Prostate gland (tissue), 2 donors: ENCODE measurements at places on chromosomes 1 and 21. TPM values are rescaled to one million over a fixed set of nuclear protein-coding genes. Genes with fewer than 3 reads are reported as not detected.
A peak's percentile ranks its signal among the peaks of the same experiment; 100 is the strongest.

DNA sequence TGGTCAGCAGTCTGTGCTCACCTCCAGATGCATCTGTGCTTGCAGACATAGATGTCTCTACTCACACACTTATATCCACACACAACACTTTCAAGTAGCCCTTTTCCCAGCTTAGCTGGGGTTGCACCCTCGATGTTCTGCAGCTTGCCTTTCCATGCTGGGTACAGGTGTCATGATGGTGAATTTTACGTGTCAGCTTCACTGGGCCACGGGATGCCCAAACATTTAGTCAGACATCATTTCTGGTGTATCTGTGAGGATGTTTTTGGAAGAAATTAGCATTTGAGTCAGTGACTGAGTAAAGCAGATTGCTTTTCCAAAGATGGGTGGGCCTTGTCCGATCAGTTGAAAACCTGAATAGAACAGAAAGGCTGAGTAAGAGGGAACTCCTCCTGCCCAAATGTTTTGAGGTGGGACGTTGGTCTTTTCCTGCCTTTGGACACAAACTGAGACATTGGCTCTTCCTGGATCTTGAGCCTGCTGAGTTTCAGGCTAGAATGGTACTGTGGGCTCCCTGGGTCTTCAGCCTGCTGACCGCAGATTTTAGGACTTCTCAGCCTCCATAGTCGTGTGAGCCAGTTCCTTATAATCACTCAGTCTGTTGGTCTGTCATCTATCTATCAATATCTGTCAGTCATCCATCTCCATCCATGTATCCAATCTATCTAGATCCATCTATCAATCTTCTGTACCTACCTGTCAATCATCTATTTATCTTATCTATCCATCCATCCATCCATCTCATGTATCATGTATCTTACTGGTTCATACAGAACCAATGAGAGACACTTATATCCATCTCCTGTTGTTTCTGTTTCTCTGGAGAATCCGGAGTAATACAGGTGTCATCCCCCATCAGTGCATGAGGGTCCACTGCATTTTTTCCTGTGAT is 12.7 kb upstream of the OBSCN start:
- no peak for DNase-seq
- no peaks in the 10 kb centered on the region for H3K4me1 ChIP-seq
- no peaks in the 10 kb centered on the region for H3K27me3 ChIP-seq
- no peak overlapping the region for H3K4me3 ChIP-seq
- no peak overlapping the region for H3K27ac ChIP-seq

DNA sequence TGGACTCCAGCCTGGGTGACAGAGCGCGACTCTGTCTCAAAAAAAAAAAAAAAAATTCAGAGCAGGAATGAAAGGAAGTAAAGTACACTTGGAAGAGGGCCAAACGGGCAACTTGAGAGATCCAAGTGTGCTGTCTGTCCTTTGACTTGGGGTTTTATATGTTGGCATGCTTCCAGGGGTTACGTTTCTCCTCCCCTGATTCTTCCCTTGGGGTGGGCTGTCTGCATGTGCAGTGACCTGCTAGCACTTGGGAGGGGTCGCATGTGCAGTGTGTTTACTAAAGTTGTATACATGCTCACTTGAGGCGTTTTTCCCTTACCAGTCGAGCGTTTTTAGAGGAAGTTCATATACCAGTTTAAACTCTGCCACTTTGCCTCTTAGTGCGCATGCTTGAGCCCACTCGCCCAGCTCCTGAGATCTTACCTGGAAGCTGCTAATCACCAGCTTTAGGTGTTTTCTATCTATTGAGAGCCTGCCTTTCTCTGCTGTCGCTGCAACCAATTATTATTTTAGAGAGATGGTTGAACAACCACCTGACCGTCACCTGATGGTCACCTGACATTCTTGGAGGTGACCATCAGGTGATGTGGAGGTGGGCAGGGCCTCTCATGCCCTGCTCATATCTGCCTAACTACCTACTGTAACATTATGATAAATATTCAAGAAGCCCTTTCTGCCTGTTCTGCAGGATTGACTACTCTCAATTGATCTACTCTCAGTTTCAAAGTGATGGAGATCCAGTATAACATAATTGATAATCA is 140.1 kb downstream of the MACF1 start:
- no peaks in the 10 kb centered on the region for H3K27me3 ChIP-seq
- no peak overlapping the region for H3K27ac ChIP-seq
- peak; percentile 46 for DNase-seq
- peaks cover 2% of the 10 kb centered on the region for H3K4me1 ChIP-seq
- H3K4me3 ChIP-seq: no peak overlapping the region

DNA sequence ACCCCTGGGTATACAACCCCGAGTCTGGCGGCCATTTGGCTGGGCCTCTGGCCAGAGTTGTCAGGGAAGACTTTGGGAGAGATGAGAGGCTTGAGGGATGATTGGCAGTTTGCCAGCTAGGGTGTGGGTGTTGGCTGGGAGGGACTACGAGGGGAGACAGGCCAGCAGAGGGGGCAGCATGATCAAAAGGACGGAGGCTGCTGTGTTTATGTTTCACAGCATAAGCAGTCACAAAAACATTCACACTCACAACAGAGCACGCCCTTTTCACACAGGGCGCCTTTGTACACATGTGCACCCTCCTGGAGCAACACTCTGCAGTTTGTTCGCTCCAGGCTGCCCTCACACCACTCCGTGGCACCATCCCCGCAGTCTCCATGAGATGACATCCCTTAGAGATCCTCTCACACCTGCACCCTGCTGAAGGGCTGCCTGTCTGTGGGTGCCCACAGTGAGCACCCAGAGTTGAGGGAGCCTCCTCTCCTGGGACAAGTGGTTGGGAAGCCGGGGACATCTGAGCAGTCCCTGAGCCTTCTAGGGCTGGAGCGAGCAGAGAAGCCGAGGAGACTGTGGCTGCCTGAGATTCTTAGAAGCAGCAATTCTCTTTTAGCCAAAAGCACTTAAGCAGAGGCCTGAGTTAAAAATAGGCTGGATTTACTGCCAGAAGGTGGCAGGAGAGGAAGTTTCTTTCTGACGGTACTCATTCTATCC is 15.4 kb downstream of the EFNA3 start:
- H3K27me3 ChIP-seq: no peaks in the 10 kb centered on the region
- H3K36me3 ChIP-seq: no peaks in the 10 kb centered on the region
- DNase-seq: no peak
- H3K27ac ChIP-seq: peak overlapping the region; percentile 46
- H3K4me1 ChIP-seq: peaks cover 5% of the 10 kb centered on the region

Gene CCDC17
- total RNA-seq: 3.8 TPM
